ENCODE measurements at places on chromosomes 7 and 10. TPM values are rescaled to one million over a fixed set of nuclear protein-coding genes. Genes with fewer than 3 reads are reported as not detected.

DNA sequence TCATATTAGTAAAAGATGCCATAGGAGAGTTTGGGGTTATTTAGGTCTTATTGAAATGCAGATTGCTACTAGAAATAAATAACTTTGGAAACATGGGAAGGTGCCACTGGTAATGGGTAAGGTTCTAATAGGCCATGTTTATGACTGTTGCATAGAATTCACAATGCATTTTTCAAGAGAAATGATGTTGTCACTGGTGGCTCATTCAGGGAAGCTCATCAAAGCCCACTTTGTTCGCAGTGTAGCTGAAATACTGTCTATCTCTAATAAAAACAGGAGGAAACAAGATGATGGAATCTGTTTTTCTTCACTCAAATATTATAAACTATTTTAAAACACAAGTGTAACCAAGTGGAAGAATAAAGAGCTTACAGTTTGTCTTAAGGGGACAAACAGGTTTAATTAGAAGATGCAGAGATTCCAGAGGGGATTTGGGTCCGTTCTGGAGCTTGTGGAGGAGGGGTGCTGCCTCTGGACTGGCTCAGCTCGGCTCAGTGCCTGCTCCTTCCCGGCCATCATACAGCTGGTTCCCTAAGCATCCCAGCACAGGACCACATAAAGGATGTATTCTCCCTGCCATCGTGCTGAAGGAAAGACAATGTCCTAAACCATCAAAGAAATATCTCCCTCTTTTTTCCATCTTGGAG lies 20.4 kb downstream of the OPALIN start:
- no peak for DNase-seq

GRCh38 chr10:133275684-133276092 lies 980 bp downstream of the ADAM8 start:
- DNase-seq: peak; percentile 83

DNA sequence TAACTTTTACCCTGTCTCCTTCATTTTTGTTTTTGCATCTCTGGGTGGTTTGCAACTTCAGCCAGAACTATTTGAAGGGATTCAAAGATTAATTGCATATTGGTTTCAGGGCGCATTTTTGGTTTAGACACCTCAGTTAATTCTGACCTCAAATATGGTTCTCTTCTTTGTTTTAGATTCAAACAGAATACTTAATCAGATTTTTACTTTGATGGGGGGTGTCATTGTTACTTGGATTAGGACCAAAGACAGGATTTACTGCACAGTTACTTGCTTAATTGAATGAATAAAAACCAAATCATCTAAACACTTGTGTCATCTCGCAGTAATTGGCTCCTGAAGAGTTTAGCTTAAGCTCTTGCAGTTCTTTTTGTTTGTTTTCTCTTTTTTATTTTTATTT lies 100.9 kb downstream of the PHTF2 start:
- no peak for DNase-seq

GRCh38 chr10:68981074-68981473 lies 7.5 kb upstream of the KIFBP start:
- no peak for DNase-seq

DNA sequence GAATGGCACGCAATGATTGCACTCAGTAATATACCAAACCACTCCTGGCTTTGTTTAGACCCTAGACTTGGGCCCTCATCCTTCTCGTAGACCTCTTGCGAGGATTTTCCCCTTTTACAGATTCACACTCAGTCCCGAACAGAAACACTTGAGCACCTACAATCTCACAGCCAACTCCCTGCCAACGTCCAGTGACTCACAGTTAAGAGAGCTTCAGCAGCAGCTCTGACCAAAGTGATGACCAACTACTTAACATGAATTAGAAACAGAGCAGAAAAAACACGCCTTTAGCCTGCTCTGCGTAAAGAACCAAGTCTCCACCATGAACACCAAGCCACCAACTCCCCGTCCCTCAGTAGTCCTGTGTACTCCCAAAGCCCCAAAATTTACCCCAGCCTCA lies 2.2 kb downstream of the DNAJC30 start:
- DNase-seq: no peak

DNA sequence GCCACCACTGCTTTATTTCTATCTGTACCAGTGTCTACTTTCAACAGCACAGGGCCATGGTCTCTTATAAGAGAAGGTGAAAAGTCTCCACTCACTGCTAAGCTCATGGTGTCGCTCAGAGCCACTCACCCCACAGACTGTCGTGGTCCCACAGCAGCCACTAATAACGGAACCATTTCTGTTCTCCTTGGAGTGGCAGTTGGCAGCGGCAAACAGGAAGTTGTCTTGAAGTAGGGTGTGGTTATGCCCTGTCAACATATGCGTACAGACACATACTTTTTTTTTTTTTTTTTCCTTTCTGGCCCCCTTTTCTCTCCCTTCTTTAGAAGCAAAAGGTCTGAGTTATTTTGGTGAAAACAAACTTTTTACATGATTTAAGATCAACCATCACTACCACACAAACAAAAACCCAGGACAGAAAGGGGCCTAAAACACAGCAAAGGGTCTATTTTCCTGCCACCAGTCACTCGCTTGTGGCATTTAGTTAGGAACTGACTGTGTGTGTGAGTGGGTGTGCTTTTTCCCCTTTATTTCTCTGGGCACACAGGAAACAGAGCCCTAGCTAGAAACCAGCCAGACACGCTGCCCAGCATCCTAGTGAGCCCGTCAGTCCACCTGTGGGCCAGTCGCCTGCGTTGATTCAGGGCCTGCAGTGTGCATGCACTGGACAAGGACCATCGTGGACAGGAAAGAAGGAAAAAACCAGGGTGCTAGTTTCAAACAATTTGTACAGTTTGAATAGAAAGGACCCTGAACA lies 96.7 kb upstream of the EFCAB10 start:
- peak; percentile 88 for DNase-seq

- DNase-seq: peak; percentile 73
Observed at GRCh38 chr10:14389981-14390590, 59.4 kb upstream of the FRMD4A start.

GRCh38 chr7:148684289-148684830 lies 14.3 kb upstream of the CUL1 start:
- DNase-seq: no peak

DNA sequence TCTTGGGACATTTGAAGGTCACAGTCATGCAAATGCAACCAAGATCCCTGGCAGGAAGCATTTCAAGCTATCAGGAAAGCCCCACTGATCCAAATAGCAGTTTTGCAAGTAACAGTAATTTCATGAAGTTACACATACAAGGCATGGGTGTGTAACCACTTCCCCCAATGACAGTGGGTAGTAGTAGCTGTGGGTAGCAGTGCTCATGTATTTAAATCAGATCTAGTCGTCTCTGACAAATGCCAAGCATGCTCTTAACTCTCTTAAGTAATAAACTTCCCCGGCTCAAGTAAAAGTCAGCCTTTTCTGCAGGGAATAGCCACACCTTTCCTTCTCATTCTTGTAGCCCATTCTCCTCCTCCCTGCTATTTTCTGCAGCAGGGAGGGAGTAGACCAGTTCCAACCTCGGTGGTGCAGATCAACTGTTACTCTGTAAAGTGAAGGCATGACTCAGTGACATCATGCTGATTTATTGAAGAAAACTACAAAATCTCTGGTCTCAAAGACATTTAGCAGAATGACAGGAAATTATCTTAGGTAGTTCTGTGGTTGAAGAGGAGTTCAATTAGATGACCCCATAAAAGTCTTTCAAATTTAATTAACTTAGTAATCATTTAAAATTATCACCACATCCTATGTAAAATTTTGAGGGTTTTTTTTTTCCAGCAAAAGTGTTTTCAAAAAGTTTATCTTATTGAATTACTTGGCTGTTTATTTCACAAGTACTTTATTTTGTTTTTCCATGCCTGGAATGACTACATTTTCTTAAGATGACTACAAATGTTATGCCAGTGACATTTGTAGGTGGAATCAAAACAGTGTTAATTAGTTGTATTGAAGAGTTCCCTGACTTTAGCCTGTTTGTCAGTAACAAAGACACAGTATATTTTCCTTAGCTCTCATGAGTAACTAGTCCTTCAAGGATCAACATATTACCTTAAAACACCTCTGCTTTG lies 568.3 kb downstream of the INHBA start:
- DNase-seq: no peak

DNA sequence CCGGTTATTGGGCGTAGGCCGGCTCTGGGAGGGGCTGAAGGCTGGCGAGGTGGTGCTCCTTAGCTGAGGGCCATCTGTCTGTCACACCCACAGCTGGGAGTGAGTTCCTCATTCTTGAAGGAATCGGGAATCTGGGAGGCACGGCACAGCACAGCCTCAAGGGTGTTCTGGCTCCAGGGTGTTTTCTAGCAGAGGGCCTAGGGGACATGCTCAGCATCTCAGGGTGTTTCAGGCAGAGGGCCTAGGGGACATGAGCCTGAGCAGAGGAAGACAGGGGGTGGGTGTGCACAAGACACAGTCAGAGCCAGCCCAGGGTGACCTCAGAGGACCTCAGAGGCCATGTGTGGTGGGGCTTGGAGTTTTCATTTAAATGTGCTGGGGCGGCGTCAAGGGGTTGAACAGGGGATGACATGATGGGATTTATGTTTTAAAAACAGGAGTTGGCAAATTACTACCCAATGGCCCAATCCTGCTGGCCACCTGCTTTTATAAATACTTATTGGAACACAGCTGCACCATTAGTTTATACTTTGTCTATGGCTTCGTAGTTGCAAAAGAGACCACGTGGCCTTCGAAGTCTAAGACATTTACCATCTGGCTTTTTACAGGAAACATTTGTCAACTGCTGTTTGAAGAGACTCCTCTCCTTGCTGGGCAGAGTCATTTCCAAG lies 121.6 kb downstream of the PRKAG2 start:
- DNase-seq: no peak

DNA sequence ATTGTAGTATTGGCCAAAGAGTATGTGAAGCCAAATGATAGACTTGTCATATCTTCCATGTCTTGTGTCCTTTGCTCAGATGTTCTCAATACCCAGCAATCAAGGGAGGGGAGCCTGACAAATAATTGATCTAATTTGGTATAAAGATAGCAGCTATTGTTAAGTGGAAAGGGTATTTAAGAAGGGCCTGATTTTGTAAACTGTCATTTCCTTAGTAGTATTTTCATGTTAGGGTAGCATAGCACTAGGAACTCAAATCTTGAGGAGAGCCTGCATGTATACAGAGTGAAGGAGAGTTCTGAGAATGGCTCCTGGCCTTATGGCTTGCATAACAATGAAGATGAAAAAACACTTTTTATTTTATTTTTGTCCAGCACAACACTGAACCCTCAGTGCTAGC lies 53.1 kb downstream of the GNAI1 start:
- DNase-seq: no peak

DNA sequence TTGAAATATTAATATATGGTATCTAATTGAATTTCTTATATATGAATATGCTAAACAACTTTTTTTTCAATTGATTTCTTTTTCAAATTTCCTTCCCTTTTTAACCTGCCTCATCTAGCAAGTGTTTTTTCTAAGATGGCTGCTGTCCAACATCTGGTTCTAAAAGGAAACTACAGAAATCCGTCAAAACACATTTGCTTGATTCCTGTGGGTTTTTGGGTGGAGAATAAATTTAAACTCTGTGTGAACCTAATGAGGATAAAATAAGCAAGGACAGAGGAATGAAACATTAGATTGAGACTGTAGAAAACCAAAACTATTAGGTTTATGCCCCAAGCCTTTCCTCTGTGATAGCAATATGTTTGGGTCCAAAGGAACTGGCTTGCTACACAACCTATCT lies 75.5 kb upstream of the STARD3NL start:
- DNase-seq: no peak

DNA sequence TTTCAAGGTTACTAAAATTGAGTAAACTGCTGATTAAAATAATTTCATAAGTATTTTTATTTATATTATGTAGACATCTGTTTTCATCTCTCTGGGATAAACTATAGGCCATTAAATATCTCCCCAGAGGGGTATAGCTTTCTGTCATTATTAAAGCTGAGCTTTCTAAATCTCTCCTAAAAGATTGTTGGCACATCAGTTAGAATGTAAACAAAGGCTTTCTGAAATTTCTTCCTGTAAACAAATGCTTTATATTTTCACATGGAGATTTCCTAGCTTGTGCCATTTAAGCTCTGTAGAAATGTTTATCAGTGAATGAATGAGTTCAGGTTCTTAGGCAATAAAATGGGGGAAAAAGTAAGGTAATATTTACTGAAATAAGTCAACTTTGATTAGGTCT lies 35.7 kb downstream of the PPP1R9A start:
- DNase-seq: no peak

- DNase-seq: no peak
Observed at GRCh38 chr10:11235771-11236170, 218.1 kb downstream of the CELF2 start.

GRCh38 chr10:16819436-16819835 lies 2.2 kb upstream of the RSU1 start:
- DNase-seq: no peak

GRCh38 chr10:21532694-21533466 lies 1.2 kb upstream of the MLLT10 start:
- no peak for DNase-seq

- DNase-seq: no peak
Observed at GRCh38 chr10:71344993-71345480, 26.0 kb downstream of the SLC29A3 start.

DNA sequence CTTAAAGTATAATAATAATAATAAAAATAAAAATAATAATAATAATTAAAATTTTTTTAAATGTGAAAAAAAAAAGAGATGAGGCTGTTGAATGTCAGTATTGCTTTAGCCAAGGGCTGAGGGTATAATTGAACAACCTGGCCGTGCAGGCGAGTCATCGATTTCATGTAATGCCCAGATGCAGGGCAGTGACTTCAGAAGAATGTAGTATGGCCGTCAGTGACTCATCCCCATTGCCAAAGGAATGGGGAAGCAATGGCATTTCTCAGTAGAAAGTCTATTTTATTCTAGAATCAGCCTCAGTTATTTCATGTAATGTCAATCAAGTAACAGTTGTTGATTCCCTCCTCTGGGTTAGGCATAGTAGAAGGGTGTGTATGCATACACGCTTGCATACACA lies 516.4 kb downstream of the GLRX3 start:
- DNase-seq: no peak

GRCh38 chr10:4081685-4082111 lies 296.7 kb upstream of the KLF6 start:
- no peak for DNase-seq

- DNase-seq: no peak
Observed at GRCh38 chr7:30201921-30202320, 67.1 kb downstream of the MTURN start.

GRCh38 chr10:58010073-58010702 lies 257.5 kb downstream of the IPMK start:
- no peak for DNase-seq

Gene WNT16
- not detected for total RNA-seq

Gene CUZD1
- total RNA-seq: 3.1 TPM

Gene SLC26A3
- not detected for total RNA-seq

Gene PTPRE
- 35.8 TPM for total RNA-seq

Gene ADRB1
- not detected for total RNA-seq

Gene TEX36
- not detected for total RNA-seq

Gene CALHM3
- not detected for total RNA-seq

Gene MOSPD3
- total RNA-seq: 12.1 TPM

Gene CFAP43
- total RNA-seq: not detected

Gene MYH16
- not detected for total RNA-seq

Gene SFMBT2
- total RNA-seq: 24.9 TPM

Gene PAPOLB
- total RNA-seq: not detected

Gene HMX3
- not detected for total RNA-seq

Data from activated CD4-positive, alpha-beta T cell treated with anti-CD3 and anti-CD28 coated beads, Interleukin-2, amount 10 ng/mL, durations not matched to agents 24 days and 14 days (primary cell).